ENCODE measurements at places on chromosomes 1 and 21.

DNA sequence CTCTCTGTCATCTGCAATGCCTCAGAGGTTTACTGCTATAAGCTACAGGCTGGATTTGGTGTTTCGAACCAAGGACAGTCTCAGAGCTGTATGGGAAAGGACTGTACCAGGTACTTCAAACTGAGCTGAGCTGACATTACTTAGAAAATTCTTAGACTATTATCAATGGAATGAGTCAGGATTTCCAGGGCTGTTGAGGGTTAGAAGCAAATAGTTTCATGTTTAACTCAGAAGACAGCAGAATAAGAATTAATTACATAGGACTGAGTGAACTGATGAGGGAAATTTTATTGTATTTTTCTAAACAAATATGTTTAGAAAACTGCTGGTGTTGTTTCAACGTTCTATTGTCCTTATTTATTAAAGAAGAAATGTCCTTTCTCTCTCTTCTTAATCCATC is 74.3 kb upstream of the CAPZB start:
- DNase-seq, result no peak

- DNase-seq, result no peak
Observed at GRCh38 chr1:24369199-24369598, 44.4 kb downstream of the STPG1 start.

GRCh38 chr1:116409751-116410191 is 36.7 kb downstream of the ATP1A1 start:
- no peak for DNase-seq

DNA sequence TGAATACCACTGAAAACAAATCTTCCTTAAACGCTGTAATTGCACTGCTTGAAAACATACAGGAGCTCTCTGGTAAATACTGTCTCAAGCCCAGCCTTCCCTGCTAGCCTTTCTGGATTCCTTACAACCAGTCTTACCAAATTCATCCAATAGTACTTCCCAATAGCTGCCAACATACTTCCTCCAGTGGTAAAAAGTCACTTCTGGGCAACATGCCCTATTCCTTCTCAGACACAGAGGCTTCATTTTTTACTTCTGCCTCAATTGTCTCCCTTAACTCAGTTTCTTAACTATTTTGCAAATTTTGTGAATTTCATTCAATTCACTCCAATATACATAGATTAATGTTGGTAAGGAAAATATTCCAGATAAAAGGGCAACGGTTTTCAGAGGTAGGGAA is 166.3 kb downstream of the TBX15 start:
- no peak for DNase-seq

DNA sequence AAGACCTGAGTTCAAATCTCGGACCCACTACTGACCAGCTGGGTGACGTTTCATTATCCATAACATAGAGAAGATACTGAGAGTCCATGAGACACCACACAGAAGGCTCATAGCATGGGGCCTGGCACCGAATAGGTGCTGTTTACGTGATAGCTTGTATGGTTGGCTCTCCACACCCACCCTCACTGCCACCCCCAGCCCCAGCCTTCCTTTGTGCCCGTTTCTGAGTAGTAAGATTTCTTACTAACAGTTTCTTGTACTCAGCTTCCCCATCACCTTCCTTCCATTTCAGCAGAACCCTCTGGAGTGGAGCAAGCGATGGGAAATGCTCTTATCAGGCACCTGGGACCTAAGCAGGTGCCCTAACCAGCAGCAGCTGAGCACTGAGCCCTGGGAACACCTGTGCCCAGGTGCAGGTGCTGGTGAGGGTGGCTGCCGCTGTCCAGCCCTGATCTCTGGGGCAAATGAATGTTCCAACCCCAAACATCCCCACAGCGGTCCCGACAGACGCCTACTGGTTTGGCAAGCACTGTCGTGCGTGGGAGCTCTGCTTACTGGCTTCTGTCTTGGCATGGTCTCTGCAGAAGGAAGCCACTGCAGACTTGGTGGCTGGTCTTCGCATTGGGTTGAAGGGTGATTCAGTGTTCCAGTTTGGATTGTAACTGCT is 225.4 kb downstream of the CAMTA1 start:
- no peak for DNase-seq

DNA sequence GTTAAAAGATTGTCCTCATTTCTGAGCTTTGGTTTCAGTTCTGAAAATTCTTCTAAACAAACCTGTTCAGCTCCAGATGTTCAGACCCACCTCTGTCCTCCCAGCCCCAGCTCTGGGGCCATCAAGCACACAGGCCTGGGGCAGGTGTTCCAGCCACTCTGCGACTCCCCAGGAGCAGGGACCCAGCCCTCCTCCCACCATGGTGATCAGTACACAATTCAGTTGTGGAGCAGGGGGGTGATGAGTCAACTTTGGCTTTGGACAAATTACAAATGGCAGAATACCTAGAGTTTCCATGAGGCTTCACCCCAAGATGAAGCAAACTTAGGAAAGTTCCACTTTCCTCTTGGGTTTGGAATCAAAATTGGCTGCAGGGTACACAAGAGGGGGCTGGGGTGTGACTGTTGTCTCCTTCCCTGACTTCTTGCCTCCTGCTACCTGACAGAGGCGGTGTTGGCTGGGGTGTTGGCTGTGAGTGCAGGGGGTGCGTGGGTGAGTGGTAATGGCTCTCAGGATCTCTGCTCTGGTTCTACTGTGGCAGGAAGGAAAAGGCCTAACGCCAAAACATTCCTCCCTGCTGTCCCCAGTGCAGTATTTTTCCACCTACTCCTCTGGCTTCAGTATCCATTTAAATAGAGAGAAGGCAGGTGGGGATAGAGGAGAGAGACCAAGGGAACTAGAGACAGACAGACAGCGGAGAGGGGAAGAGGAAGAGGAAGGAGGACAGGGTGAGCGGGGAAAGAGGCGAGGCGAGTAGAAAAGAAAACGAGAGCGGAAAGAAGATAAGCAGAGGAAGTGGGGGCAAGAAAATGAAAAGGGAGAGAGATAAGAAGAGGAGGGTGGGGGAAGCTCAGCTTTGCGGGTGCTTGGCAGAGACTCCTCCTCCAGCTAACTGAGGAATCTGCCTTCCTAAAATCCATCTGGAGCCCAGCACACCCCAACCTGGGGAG is 20.6 kb upstream of the LRRN2 start:
- DNase-seq, result no peak

- DNase-seq, result no peak
Observed at GRCh38 chr1:89631816-89632656, 884 bp upstream of the LRRC8C start.

- DNase-seq, result no peak
Observed at GRCh38 chr1:19877821-19878636, 4.2 kb upstream of the OTUD3 start.

- DNase-seq, result no peak
Observed at GRCh38 chr21:38751379-38752050, 54.2 kb upstream of the ETS2 start.

DNA sequence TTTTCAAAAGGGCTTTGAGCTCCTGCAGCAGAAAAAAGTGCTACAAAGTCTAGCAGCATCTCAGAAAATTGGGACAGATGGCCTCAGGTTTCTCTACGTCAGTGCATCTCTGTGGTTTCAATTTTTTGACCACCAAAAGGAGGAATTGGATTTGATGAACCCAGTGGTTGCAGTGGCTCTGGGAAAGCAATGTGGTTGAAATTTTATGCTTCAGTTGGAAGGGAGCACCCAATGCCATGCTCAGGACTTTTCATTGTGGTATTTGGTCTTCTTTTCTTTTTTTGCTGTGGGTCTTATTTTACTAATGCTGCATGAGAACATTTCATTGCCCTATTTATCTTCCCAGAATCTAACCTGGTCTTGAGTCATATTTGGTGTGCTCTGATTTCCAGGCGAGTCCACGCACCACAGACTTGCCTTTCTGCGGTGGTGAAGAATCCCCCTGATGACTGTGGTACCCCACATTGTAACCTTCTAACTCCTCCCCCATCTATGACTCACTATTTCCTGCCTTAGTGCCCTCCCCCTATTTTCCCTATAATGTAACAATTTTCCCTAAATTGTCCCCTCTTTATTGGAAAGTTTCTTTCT is 56.7 kb downstream of the S1PR1 start:
- DNase-seq, result peak; percentile 15

DNA sequence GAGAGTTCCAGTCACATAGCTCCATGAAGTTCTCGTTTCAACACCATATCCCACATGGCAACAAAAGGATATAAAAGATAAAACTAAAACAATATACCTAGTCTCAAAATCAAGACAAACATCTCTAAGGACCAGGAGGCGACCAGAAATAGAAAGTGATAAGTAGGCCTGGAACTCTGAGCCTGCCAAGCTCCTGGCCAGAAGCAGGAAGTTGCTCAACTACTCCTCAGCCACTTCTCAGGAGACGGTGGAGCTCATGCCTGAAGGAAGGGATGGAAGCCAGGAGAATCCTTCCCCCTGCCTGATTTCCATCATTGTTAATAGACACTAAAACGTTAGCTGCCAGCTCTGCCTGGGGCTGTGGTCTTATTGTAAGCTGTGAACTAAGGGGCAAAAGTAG is 94.7 kb downstream of the DISP1 start:
- no peak for DNase-seq

Data from stimulated activated CD4-positive, alpha-beta T cell treated with anti-CD3 and anti-CD28 coated beads, Interleukin-15, amount 100 ng/mL, for 1 hour (primary cell).